ENCODE measurements at places on chromosomes 1 and 21.

DNA sequence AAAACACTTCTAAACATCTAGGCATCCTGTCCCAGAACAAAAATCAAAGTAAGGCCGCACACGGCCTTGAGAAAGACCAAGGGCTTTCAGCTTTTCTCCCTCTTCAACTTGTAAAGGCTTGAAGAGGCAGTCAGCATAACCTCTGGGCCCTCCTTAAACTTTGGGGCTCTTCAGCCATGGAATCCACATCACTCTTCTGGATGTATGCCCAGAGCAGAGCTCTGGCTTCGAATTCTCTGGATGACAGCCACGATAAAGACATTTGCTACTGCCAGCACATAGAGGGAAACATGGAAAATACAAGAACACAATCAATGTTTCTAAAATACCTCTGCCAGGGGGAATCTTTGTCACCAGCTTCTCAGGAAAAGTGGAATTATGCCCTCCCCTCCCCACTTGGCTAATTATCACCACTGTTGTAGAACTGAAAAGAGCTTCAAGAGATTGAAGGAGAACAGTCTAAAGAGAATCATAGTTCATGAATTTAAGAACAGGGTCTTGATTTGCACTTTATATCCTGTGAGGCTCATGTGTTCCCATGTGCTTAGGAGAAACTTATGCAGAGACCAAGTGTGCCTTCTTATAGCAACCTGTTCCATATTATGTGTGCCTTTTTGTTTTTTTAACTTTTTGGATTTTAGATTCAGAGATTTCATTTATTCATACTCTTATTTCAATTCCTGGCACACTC lies 39.0 kb upstream of the DPT start:
- peak; percentile 26 for DNase-seq

DNA sequence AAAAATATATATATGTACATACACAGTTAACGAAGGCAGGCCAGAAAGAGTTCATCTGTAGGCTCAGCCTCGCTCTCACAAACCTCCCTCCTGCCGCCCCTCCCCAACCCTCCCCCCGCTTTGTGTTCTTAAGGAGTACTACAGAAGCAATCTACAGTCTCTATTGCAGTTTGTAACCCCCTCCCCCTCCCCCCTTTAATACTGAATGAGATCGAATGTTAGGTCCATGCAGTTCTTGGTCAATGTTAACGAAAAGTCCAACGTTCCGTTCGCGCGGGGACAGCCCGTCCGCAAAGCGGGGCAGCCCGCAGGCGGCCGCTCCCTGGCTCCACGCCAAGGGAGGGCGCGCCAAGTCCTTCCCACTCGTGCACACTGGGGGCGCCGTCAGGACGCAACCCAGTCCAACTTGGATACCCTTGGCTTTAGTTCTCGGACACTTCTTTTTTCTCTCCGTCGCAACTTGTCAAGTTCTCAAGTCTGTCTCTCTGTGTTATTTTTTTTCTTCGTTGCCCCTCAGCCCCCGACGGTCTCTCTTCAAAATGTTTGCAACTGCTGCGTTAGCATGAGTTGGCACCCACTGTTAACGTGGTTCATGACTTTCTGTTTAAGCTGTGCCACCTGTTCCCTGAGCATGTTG lies 2.2 kb downstream of the JUN start:
- DNase-seq: peak; percentile 60

DNA sequence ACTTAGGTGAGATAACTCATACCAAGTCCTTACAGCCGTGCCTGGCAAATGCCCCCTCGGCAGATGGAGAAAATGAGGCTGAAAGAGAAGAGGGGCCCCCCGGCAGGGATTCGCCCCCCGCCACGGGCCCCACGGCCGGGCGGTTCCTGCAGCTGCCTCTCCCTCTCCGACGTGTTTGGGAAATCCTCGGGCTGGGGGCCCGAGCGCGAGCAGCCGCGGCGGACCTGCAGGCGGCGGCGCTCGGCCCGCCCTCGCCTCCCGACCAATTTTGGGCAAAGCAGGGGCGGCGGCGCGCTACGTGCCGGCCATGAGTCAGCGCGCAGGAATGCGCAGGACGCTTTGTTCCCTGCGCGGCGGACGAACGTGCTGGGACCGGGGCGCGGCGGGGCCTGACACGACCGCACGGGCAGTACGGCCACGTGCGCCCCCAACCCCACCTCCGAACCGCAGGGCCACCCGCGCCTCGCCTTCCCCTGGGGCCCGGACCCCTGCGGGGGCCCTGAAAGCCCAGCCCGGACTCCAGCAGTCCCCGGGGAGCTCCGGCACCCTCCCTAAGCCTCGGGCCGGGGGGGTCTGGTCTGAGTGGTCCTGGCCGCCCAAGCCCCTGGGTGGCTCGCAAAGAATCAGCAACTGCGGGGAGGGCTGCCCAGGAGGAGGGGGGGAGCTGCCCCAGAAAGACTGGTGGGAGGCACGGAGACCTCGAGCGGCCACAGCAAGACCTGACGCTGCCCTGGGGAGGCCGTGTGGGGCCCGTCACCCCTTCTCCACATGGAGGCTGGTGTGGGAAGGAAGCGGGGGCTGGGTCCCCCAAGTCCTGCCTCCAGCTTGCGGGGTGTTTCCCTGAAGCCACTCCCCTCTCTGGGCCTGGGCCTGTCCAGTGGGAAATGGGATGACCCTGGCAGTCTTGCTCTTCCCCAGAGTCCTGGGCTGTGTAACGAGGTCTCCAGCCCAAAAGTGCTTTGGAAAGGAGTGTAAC lies 11.9 kb upstream of the EDN2 start:
- DNase-seq: peak; percentile 93

GRCh38 chr1:7570311-7570710 lies 200.8 kb upstream of the VAMP3 start:
- no peak for DNase-seq

GRCh38 chr1:101920577-101920976 lies 76.1 kb downstream of the OLFM3 start:
- DNase-seq: no peak

- no peak for DNase-seq
Measured at GRCh38 chr1:212976586-212976985, 26.2 kb downstream of the VASH2 start.

- DNase-seq: no peak
Measured at GRCh38 chr1:29317916-29318530, 81.7 kb downstream of the PTPRU start.

DNA sequence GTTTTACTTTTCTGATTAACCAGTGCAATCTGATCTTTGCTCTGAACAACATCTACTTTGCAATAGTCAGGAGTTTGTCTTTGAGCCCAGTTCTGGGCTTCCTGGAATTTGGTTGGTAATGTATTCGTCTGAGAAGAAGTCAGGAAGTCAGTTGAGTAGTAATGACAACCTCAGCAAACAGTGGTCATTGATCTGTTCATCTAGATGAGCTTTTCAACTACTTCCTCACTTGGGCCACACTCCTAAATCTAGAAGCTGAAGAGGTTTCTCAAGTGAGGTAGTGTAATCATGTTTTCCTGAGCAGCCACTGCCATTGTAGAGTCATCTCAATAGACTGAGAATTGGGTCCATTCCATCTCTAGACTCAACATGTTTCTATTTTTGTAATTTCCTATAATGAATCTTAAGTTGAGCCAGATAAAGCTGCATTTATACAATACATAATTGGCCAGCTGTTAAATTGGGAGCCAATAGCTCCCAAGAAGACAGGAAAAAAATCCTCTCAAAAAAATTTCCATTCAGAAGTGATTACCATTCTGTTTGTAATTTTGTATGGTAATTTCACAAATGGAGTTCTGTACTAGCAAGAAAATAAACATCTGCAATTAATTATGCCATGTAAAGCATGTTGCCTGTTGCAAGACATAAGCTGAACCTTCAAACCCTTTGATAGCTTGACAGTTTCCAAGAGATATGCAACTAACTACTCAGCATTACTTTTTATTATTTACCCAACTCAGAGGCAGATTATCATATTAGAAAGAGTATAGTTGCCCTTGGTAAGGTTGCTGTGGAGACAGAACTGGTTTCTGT lies 49.6 kb downstream of the WDR64 start:
- DNase-seq: no peak

GRCh38 chr1:245978915-245979314 lies 528.2 kb downstream of the SMYD3 start:
- DNase-seq: no peak

DNA sequence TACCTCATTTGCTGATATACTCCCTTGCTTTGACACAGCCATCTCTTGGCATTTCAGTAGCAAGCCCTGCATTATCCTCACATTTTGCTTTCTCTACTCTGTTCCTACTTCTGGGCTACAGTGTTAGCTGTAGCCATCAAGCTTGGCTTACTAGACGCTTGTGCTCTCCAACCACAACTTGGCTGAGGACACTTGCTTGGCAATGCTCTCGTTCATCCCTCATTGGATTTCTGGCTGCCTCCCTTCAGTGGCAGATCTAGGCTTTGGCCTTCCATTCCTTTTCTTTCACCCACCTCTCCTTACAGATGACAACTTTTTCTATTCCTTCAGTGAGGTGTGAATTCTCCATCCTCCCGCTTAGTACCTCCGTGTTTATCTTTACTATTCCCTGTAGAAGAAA lies 428.7 kb upstream of the LRRC7 start:
- DNase-seq: no peak

DNA sequence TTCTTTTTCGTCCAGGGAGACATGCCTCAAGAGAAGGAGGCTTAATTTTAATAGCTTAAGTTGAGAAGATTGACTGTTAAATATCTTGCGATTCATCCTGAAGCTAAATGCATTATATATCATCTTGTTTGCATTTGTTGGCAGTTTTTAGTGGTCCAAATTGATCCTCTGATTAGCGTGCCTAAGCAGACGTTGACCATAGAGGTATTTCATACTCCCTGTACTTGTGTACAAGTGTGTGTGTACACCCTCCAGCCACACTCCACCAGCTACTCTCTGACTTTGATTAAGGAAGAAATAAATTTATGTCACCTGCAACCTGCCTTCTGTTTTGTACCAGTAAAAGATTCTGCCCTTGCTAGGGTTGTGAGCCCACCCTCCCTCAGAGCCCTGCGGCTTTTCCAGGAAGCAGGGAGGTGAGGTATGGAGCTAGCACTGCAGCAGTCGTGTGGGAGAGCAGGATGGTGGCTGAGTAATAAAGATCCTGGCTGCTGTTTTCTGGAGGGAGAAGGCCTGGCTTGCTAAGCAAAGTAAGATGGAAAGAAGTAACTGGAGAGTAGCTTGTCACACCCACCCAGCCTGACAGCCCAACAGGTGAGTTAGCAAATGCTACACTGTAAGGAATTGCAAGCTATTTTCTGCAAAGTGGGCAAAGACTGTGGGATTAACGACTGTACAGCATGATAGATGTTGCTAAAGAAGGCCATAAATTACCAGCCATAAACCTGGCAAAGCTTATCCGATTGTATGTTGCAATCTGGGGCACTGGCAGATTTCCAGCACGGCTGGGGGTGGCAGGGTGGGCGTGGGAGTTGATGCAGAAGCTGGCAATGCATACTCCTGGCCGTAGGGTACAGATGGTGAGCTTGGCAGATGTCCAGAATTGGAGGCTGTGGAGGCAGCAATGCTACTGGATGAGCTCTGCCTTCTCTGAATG lies 170.2 kb downstream of the TNR start:
- DNase-seq: no peak

GRCh38 chr1:56507925-56508522 lies 71.3 kb downstream of the PLPP3 start:
- no peak for DNase-seq
